ENCODE measurements at places on chromosomes 3 and 15.

DNA sequence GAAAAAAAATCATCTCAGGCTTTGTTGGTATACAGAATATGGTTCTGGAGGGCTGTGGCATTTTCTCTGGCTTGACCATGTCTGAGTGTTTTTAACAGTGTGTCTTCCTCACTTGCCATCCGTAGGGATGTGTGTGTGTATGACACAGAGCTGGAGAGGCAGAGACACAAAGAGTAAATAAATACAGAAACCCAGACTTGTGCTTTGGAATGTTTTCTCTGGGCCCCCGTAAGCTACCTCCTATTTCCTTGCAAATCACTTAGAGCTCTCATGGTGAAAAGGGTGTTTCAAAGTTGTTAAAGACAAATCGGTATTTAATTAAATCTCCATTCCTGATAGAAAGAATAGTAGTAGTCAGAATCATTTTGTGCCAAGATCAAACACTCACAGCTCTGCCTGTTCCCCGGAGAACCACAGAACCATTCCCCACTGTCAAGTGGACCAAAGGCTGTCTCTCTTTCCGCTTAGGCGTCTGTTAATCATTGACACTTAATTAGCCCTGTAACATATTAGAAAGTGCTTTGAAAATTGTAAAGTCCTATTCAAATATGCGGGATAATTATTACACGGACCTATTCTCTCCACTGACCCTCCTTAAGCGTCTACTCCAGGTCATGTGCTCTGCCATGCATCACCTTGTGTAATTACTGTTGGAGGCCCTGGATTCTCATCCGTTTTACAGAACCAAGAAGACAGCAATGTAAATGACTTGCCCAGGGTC, 313.6 kb upstream of the TLE3 start:
- DNase-seq: no peak

DNA sequence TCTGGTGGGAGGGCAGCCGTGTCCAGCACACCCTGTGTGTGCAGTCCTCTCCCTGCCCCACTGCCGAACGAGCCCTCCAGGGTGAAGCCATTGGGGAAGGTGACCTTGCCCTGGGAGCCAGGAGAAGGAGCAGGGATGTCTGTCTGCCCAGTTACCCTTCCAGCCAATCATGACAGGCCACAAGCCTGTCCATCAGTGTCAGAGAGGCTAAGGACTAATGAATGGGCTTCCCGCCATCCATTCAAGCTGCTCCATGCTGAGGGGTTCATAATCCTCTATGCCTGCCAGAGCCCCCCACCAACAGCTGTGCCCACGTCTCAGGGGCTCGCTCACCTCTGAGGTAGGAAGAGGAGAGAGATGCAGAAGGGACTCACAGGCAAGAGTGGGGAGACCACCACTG, 15.2 kb downstream of the ALS2CL start:
- DNase-seq: no peak

DNA sequence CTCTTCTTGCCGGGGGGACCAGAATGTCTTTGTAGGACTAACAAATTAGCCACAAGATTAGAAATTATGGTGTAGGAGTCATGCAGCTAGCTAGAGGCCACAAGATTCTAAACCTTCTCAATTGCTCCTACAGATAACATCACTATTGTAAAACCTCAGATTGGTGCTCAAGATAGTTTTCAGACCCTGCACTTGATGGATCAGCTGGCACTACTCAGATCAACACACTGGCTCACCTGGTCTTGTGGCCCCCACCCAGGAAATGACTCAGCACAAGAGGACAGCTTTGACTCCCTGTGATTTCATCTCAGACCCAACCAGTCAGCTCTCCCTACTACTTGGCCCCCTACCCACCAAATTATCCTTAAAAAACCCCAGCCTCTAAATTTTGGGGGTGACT, 124.1 kb upstream of the RASGRP1 start:
- DNase-seq: peak; percentile 66

DNA sequence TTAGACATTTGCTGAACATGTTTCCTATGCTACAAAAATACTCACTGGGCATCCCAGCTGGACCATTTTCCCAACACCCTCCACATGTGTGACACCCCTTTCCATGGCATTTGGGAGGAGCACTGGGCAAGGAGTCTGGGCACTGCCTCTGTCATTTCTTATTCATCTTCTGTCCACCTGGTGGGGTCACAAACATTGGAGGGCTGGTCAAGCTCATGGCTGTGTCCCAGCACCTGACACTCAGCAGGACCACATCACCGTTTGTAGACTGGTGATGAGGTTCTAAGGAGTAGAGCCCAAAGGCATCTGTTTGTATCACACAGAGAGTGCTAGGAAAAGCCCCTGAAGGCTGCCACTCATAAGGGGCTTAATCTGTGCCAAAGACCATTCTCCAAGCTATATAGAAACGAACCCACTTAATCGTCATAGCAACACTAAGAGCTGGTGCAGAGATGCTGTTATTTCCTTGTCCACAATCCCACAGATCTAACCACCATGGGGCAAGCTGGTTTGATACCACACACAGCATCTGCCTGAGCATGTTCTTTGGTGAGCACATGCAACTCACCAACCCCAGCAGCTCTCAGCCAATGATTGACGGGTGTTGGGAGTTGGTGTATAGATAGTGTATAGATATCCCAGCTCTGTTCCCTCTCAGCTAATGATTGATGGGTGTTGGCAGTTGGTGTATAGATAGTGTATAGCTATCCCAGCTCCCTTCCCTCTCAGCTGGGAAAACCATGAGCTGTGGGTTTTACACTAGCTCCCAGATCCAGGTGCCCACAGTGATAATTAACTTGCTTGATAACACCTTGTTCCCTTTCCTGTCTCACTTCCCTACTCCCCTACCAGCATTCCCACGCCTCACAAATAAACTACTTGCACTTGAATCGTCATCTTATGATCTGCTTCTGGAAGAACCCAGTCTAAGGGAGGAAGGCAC, 42.7 kb upstream of the ATP2B2 start:
- DNase-seq: peak; percentile 47
